GF-D8 (cell line): ENCODE measurements at places on chromosomes 13 and 19.

DNA sequence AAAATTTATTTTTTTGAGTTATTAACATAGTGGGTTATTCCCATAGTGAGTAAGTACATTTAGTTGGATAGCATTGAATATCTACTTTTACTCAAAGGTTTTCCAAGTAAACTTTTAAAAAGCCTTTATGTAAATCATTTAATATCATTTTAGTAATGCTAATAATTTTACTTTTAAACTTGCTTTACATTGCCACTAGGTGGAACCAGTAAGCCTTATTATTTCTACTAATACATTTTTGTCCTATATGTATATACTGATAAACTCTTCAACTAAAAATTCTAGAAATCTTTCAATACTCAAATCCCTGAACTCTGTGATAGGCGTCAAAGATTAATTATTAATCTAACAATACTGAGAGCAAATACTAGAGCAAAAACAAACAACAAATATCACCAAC is 1709.2 kb upstream of the PCDH20 start:
- no peak for DNase-seq

- DNase-seq: no peak
Observed at GRCh38 chr13:94234738-94235137, 244.7 kb downstream of the DCT start.

- no peak for DNase-seq
Observed at GRCh38 chr13:21037656-21038055, 23.7 kb downstream of the LATS2 start.

GRCh38 chr13:87736849-87737385 is 65.7 kb downstream of the SLITRK5 start:
- DNase-seq: no peak
